ENCODE measurements at places on chromosomes 6 and 20. TPM values are rescaled to one million over a fixed set of nuclear protein-coding genes. Genes with fewer than 3 reads are reported as not detected.

RXRB gene
- polyA plus RNA-seq, result 31.7 TPM

IL17A gene
- not detected for polyA plus RNA-seq

PRSS16 gene
- 0.36 TPM for polyA plus RNA-seq

ANGPT4 gene
- polyA plus RNA-seq, result 0.14 TPM

NKX2-2 gene
- polyA plus RNA-seq, result not detected

EDN1 gene
- polyA plus RNA-seq, result 4.2 TPM

TAAR1 gene
- polyA plus RNA-seq, result not detected

ADGB gene
- polyA plus RNA-seq, result not detected

TRAPPC3L gene
- polyA plus RNA-seq, result 0.18 TPM

ARFGEF3 gene
- polyA plus RNA-seq, result 0.63 TPM

R3HDML gene
- not detected for polyA plus RNA-seq

BTNL2 gene
- polyA plus RNA-seq, result not detected

RIMS1 gene
- polyA plus RNA-seq, result 0.02 TPM

SNX21 gene
- 23.5 TPM for polyA plus RNA-seq

SLC2A4RG gene
- 39.2 TPM for polyA plus RNA-seq

CDH22 gene
- 4.0 TPM for polyA plus RNA-seq

PRR18 gene
- 0.02 TPM for polyA plus RNA-seq

GATA5 gene
- 1.5 TPM for polyA plus RNA-seq

RBPJL gene
- not detected for polyA plus RNA-seq

VGLL2 gene
- polyA plus RNA-seq, result 1.8 TPM

TRIM15 gene
- polyA plus RNA-seq, result not detected

BPHL gene
- polyA plus RNA-seq, result 13.1 TPM

PLG gene
- not detected for polyA plus RNA-seq

TRIM10 gene
- polyA plus RNA-seq, result not detected

CALHM6 gene
- polyA plus RNA-seq, result 5.9 TPM

HCRTR2 gene
- 0.16 TPM for polyA plus RNA-seq

PRICKLE4 gene
- 1.7 TPM for polyA plus RNA-seq

CDH26 gene
- 0.88 TPM for polyA plus RNA-seq

DDX43 gene
- 0.16 TPM for polyA plus RNA-seq

GPX5 gene
- not detected for polyA plus RNA-seq

RAD21L1 gene
- not detected for polyA plus RNA-seq

RPRD1B gene
- polyA plus RNA-seq, result 18.5 TPM
